ENCODE measurements at places on chromosomes 1 and 21.

DNA sequence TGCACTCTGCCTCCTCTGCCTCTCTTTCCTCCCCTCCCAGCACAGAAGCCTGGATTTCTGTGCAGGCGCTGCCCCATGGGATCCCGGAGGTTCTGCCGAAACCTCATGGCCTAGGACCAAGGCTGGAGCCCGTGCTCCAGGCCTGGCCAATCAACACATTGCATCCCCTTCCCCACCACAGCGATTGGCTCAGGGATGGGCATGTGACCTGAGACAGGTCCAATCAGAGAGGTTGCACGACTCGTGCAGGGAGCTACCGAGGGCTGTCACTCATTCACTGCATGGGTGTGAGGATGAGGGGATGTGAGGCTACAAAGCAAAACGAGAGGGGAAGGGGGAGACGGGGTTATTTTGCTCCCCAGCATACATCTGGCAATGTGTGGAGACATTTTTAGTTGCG is 3.3 kb upstream of the CELA2B start:
- DNase-seq: no peak

GRCh38 chr1:24694380-24694843 is 50.8 kb upstream of the CLIC4 start:
- no peak for DNase-seq

GRCh38 chr21:38714999-38715398 is 90.7 kb upstream of the ETS2 start:
- DNase-seq: no peak

DNA sequence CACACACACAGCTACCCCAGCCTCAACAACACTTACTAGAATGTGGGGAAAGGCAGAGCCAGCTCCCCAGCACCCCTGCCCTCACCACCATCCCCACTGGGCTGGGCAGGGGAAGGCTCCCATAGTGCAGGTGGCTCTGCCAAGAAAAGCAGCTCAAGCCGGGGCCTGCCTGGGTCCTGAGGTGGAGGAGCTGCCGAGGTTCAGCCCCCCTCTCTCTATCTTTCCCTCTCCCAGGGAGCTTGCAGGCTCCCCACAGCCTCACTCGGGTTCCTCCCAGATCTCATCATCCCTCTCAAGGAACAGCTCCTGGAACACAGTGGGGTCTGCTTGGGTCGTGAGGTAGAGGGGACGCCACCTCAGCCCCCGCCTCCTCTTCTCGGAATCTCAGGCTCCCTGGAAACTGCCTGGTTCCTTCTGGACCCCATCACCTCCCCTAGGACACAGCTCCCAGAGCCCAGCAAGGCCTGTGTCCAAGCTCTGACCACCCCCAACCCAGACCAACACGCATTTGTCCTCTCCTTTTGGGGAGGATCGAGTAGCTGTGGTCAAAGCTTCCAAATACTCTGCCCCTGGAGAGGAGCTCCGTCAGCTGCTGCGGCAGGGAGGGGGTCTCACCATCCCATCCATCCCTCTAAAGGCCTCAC is 704 bp downstream of the S100A16 start:
- no peak for DNase-seq

DNA sequence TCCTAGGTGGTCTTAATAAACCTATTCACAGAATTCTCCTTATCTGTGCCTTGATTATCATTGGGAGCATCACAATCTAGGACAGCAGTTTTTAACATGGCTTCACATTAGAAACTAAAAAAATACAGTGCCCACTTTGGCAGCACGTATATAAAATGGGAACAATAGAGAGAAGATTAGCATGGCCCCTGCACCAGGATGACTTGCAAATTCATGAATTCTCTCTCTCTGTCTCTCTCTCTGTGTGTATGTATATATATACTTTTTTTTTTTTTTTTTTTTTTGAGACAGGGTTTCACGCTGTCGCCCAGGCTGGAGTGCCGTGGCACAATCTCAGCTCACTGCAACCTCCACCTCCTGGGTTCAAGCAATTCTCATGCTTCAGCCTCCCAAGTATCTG is 6.2 kb upstream of the PPP1R8 start:
- no peak for DNase-seq

DNA sequence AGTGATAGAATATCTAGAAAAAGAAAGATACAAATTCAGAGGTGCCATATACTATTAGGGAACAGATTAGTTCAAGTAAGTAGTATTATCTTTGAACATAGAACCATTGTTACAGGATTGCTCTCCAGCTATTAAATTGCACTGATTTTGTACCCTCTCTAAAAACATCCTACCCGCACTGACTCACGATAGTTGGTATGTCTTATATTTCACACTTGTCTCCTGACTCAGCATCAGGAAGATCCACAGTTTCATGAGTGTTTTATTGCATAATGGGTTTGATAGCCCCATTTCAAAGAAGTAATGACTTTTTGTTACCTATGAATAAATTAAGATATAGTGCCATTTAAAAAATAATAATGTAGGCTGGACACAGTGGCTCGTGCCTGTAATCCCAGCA is 6.0 kb downstream of the TATDN3 start:
- no peak for DNase-seq

DNA sequence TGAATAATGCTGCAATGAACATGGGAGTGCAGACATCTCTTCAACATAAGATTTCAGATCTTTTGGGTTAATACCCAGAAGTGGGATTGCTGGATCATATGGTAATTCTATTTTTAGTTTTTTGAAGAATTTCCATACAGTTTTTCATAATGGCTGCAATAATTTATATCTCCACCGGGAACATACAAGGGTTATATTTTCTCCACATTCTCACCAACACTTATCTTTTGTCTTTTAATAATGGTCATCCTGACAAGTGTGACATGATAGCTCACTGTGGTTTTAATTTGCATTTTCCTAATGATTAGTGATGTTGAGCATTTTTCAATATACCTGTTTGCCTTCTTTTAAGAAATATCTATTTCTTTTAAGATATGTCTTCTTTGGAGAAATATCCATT is 44.5 kb upstream of the WARS2 start:
- no peak for DNase-seq

DNA sequence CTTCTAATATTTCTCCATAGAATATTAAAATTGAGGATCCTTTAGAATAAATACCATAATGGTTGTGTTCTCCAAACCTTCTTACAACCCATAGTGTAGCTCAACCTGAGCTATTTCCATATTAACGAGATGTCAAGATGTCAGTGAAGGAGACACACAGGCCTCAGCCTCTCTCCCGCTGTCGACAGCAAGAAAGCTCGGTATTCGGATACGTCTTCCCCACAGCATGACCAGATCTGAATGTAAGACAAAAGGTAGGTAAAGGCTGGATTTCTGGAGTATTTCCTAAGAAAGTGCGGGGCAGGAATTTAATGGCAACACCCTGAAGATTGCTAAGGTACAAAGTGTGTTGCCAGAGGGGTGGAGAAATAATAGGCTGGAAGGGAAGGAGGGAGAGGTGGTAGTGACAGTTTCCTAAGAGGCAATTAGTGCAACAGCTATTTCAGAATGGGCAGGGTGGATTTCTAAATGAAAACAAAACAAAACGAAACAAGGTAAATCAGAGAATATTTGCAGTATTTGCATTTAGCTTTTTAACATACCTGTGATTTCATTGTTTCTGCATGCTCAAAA is 1.7 kb downstream of the ADSS2 start:
- no peak for DNase-seq

DNA sequence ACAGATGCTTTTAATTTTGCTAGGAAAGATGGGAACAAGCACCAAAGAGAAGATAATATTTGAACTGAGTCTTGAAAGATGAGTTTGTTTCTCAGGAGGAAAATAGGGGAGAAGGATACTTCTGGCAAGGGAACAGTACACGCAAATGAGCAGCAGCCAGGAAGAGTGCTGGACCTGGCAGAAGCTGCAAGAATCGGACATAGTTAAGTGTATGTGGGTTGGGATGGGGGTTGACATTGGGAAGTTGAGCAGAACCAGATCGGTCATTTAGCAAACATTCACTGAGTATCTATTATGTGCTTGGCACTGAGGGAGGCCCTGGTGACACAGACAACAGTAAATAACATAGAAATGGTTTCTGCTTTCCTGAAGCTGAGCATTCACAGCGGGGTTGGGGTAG is 198.8 kb downstream of the PLPP3 start:
- no peak for DNase-seq

DNA sequence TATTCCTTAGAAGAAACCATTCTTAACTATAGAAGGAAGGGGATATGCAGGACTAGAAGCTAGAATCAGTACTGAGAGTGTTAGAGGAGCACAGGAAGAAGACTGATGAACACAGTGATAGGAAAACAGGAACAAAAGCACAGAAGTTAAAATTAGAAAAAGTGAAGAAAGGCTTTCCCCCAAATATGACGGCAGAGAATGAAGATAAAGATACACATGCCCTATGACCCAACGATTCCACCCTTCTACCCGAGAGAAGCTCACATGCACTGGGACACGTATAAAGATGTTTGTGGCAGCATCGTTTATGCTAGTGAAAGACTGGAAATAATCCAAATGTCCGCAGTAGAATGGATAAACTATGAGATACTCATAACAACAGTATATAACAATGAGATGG is 74.2 kb downstream of the DTL start:
- DNase-seq: no peak

DNA sequence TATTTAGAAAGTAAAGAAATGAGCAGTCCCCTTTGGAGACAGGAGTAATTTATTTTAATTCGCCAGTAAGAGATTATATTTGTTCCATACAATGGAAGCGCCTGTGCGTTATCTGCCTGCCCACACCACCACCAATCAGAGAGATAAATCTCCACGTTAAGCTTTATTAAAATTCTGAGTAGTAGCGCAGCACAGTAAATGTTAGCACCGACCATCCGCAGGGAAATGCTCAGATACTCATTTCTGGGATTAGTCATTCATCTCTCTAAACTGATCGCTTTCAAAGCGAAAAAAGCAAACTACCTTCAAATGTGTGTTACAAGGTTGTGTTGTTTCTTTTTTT is 1.2 kb downstream of the ETS2 start:
- DNase-seq: no peak

DNA sequence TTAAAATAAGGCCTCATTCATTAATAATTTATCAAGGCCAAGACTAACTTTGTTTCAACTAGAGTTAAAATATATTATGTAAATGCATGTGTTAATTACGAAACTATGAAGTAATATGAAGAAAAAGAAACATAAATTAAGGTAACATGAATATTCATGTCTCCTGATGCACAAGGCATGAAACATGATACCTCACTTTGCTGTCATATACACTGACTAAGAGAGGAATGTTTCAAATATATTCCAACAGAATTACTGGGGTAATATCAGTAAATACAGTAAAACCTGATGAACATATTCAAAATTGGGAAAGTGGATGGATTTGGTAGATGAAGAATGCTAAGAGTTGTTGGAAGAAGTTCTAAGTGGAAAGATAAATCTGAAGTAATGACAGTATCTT is 274.6 kb downstream of the LRRC7 start:
- no peak for DNase-seq
